ENCODE measurements at places on chromosomes 7 and 10.
A peak's percentile ranks its signal among the peaks of the same experiment; 100 is the strongest.

GRCh38 chr10:127337801-127338200, 141.4 kb upstream of the INSYN2A start:
- DNase-seq: no peak

DNA sequence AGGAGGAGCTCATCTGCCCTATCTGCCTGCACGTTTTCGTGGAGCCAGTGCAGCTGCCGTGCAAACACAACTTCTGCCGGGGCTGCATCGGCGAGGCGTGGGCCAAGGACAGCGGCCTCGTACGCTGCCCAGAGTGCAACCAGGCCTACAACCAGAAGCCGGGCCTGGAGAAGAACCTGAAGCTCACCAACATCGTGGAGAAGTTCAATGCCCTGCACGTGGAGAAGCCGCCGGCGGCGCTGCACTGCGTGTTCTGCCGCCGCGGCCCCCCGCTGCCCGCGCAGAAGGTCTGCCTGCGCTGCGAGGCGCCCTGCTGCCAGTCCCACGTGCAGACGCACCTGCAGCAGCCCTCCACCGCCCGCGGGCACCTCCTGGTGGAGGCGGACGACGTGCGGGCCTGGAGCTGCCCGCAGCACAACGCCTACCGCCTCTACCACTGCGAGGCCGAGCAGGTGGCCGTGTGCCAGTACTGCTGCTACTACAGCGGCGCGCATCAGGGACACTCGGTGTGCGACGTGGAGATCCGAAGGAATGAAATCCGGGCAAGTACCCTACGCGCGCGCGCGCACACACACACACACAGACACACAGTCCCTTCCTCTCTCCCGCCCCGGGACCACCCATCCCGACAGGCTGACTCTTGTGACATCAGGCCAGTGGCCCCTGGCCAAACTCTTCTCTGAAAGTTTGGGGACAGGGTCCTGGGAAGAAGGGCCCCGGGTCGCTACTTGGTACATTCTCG, 538 bp downstream of the TRIM8 start:
- peak; percentile 69 for DNase-seq

DNA sequence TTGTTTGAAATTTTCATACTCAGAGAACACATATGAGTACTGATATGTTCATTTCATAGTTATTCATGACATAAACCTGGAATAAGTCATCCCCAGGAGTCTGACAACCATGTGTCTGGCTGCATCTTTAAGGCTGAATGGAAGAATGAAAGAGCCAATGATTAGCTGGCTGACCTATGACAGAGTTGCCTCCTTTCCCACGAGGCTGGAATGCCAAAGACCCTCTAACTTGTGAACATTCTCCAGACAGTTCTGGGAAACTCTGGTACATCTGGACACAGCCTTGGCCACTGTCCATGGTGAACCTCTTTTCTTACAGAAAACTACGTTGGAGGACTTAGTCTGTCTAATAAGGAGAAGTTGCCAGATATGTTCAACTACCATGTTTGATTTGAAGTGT, 380.8 kb upstream of the MKI67 start:
- DNase-seq: no peak

DNA sequence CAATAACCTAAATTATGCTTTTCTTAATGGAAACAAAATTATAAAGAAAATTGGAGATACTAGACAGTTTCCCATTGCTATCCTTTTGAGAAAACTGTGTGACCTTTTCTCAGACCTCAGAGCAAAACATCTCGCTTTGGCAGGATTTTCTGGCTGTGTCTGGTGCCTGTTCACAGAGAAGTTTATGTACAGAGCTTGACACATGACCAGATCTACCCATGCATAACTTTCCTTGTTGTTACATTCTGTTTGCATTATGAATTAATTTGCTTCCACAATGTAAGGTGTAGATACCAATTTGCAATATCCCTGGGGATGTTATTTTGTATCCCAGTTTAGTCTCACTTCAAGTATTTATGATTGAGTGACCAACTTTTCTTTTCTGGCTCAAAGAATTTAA, 565.0 kb downstream of the XPNPEP1 start:
- no peak for DNase-seq

- DNase-seq: no peak
Observed at GRCh38 chr10:25049966-25050365, 33.6 kb downstream of the THNSL1 start.

DNA sequence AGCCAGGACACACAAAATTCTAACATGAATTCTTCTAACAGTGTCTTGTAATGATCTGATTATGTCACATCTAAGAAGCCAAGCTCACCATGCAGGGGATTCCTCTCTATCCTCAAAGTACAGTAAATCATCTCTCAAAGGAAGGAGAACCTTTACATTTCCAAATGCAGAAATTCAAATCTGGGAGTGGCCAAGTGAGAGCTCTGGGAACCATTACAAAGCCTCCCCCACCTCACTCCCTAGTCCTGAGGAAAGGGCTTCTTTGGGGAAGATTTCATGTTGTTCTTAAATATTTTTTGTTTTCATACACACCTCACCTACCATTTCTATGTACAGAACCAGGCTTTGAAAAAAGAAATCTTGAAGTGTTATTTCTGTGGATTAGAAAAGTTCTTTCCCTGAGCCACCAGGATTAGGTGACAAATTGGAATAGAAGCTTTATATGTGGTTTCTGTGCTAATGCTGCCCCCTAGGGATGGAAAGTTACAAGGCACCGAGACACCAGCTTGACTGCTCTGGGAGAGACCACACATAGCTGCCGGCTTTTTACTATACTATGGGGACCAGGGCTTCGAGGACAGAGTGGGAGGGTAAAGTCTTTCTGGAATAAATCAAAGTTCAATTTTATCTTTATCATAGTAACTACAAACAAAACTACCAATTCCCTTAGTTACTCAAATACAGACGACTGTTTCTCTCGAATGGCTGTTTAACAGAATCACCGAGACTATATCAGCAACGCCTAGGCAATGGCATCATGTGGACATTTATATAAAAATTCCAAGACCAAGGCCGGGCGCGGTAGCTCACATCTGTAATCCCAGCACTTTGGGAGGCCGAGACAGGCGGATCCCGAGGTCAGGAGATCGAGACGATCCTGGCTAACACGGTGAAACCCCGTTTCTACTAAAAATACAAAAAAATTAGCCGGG, 116.1 kb downstream of the RNF216 start:
- peak; percentile 73 for DNase-seq

DNA sequence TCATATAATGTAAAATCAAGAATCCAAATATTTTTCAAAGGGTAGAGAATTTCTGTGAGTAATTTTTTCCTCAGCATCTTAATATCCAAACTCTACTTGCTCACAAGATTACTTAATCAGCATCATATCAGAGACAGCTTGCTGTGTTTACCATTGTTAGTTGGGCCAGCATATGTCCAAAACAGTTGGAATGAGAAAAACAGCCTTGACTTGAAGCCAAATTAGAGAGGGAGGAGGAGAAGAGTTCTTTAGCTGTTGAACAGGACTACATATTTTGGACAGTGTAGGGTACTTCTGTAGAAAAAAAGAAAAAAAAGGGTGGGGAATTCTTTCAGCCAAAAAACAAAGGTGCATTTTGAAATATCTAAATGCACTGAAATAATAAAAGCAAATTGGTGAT, 69.8 kb downstream of the HDAC9 start:
- DNase-seq: no peak

- no peak for DNase-seq
Observed at GRCh38 chr7:150330211-150330885, 7.0 kb upstream of the ACTR3C start.

- DNase-seq: no peak
Observed at GRCh38 chr7:35399216-35399615, 145.3 kb upstream of the TBX20 start.

- DNase-seq: no peak
Observed at GRCh38 chr7:77335581-77335980, 80.6 kb downstream of the GSAP start.

DNA sequence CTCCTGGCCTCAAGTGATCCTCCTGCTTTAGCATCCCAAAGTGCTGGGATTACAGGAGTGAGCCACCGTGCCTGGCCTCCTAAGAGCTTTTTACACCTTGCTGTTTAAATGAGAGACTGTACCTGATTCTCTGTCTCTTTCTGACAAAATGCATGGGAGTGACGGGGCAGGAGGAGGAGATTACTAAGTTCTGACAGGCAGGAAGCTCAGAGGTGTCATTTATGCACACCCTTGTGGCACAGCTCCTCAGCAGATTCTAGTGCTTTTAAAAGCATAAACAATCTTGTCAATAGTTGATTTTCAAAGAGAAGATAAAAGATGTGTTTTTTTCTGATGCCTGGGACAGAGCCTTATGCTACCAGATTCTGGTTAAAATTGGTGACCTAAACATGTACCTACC, 39.7 kb upstream of the STEAP4 start:
- DNase-seq: no peak

GRCh38 chr10:124285587-124286527, 132.9 kb downstream of the OAT start:
- no peak for DNase-seq

GRCh38 chr7:143410521-143411004, 1.9 kb upstream of the EPHA1 start:
- no peak for DNase-seq

DNA sequence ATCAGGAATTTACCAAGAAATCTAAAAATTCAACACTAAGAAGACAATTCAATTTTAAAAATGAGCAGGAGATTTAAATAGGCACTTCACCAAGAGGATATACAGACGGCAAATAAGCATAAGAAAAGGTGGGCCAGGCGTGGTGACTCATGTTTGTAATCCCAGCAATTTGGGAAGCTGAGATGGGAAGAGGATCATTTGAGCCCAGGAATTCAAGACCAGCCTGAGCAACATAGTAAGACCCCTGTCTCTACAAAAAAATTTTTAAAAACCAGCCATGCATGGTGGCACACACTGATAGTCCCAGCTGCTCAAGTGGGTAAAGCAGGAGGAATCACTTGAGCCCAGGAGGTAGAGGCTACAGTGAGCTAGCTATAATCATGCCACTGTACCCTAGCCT, 3.5 kb upstream of the AKR1D1 start:
- no peak for DNase-seq

- DNase-seq: no peak
Observed at GRCh38 chr10:76175533-76176165, 744.2 kb downstream of the LRMDA start.

DNA sequence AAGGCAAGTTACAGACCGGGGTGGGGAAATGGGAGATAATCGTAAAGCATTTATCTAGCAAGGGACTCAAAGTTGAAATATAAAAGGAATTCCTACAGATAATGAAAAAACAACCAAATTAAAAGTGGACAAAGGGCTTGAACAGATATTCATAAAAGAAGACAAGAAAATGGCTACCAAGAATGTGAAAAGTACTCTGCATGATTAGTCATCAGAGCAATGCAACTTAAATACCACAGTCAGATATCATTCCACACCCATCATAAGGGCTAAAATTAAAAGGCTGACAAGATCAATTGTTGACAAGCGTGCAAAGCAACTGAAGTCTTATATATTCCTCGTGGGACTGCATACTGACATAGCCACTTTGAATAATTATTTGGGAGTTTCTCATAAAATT, 124.6 kb upstream of the RSU1 start:
- DNase-seq: no peak

DNA sequence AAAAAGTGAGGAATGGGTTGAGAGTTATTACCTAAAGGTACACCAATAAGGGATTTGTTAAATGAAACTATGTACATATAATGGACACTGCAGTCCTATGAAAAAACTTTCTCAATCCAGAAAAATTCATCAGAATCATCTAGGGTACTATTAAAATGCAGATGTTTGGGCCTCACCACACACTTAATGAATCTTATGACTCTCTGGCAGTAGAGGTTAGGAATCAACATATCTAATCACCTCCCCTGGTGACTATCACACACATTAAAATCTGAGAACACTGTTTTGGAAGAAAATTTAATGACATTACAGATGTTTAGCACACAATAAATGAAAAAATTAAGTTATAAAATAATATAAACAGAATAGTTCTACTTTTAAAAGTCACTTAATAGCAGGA, 32.1 kb downstream of the BAZ1B start:
- no peak for DNase-seq

DNA sequence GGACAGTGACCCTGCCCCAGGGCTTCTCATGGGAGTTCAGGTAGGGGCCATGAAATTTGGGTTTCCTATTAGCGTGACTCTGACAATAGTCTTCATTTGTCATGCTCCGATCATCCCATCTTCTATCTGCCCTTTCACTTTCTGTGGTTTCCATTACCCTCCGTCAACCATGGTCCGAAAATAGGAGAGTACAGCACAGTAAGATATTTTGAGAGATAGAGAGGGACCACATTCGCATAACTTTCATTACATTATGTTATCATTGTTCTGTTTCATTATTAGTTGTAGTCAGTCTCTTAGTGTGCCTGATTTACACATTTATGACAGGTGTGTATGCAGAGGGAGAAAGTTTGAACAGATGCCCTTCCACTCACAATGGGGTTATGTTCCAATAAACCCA, 649.2 kb downstream of the SDK1 start:
- DNase-seq: no peak

GRCh38 chr10:12783293-12783692, 218.2 kb downstream of the CCDC3 start:
- no peak for DNase-seq

GRCh38 chr10:1923586-1923985, 186.3 kb upstream of the ADARB2 start:
- DNase-seq: no peak

DNA sequence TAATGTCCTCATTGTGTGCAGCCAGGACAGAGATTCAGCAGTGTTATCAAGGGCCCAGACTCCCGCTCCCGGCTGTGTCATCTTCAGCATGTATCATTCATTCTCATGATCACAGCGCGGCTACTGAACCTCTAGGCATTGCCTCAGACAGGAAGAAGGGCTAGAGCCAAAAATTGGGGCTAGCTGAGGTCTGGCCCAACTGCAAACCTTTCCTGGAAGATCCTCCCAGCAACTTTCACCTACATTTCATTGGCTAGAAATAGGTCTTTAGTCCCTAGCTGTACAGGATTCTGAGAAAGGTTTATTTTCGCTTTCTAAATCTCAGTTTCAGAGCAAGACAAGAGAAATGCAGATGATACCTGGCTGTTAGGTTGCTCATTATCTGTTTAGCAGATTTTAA, 81.9 kb downstream of the CREM start:
- DNase-seq: no peak

DNA sequence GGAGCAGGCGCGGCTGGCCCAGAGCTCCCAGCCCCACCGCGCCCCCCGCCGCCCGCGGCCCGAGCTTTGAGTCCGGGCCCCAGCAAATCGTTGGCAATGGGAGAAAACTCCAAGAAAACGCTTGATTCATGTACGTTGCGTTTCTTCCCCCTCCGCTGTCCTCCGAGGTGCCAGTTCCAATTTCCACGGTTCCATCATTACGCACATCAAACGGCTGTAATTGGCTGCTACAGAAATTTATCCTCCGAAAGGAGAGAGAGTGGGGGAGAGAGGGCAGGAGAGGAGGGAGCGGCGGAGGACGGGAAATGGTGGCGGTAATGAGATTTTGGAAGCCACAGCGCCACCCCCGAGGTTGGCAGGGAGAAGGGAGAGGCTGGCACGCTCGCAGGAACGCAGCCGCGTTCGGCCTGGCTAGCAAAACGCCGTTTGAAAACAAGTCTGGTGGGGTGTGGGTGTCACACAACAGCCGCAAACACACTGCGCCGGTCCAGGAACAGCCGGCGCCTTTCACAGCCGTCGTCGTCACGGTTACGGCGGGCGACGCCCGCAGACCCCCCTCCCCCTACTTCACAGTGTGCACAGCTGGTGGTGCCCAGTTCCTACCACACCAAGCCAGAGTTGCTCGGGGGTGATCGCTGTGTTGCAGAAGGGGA, 57.5 kb downstream of the UNCX start:
- peak; percentile 45 for DNase-seq

- no peak for DNase-seq
Observed at GRCh38 chr10:123938890-123939289, 47.3 kb upstream of the CPXM2 start.

GRCh38 chr10:48798481-48799254, 114.0 kb downstream of the WDFY4 start:
- DNase-seq: no peak

GRCh38 chr10:62231371-62231770, 37.3 kb downstream of the RTKN2 start:
- no peak for DNase-seq

Data from CD8-positive, alpha-beta memory T cell (primary cell).